Renal pelvis (tissue), 12 donors: ENCODE measurements at places on chromosomes 13 and 19. TPM values are rescaled to one million over a fixed set of nuclear protein-coding genes. Genes with fewer than 3 reads are reported as not detected.

Gene FGF22
- polyA plus RNA-seq = 0.83 TPM

Gene IL27RA
- 6.5 TPM for polyA plus RNA-seq

Gene ATP8B3
- polyA plus RNA-seq = 0.58 TPM

Gene CD22
- 15.5 TPM for polyA plus RNA-seq

Gene LIM2
- polyA plus RNA-seq = 0.44 TPM

Gene LGALS7
- polyA plus RNA-seq = not detected

Gene ZNF223
- polyA plus RNA-seq = 16.0 TPM

Gene RFX1
- polyA plus RNA-seq = 15.3 TPM

Gene CYP2A6
- polyA plus RNA-seq = 0.57 TPM

Gene CEACAM7
- polyA plus RNA-seq = not detected

Gene ALOX5AP
- 4.5 TPM for polyA plus RNA-seq

Gene SPRED3
- 1.4 TPM for polyA plus RNA-seq

Gene WASF3
- polyA plus RNA-seq = 47.7 TPM

Gene NKPD1
- 0.19 TPM for polyA plus RNA-seq

Gene KISS1R
- polyA plus RNA-seq = 1.3 TPM

Gene RUBCNL
- polyA plus RNA-seq = 2.3 TPM

Gene ONECUT3
- 0.05 TPM for polyA plus RNA-seq

Gene PLPPR3
- polyA plus RNA-seq = 11.2 TPM

Gene SLC17A7
- 0.28 TPM for polyA plus RNA-seq

Gene ZNF253
- 29.0 TPM for polyA plus RNA-seq

Gene SELENOV
- 16.0 TPM for polyA plus RNA-seq

Gene CRLF1
- polyA plus RNA-seq = 4.8 TPM

Gene FSD1
- 8.4 TPM for polyA plus RNA-seq

Gene IL17D
- polyA plus RNA-seq = 8.5 TPM

Gene UNC13A
- polyA plus RNA-seq = 0.21 TPM
